CD4-positive, alpha-beta T cell treated with Interferon gamma for 1 hour (primary cell): ENCODE measurements at places on chromosomes 11 and 22.

GRCh38 chr11:73585834-73586575 is 11.9 kb downstream of the FAM168A start:
- no peak for DNase-seq

DNA sequence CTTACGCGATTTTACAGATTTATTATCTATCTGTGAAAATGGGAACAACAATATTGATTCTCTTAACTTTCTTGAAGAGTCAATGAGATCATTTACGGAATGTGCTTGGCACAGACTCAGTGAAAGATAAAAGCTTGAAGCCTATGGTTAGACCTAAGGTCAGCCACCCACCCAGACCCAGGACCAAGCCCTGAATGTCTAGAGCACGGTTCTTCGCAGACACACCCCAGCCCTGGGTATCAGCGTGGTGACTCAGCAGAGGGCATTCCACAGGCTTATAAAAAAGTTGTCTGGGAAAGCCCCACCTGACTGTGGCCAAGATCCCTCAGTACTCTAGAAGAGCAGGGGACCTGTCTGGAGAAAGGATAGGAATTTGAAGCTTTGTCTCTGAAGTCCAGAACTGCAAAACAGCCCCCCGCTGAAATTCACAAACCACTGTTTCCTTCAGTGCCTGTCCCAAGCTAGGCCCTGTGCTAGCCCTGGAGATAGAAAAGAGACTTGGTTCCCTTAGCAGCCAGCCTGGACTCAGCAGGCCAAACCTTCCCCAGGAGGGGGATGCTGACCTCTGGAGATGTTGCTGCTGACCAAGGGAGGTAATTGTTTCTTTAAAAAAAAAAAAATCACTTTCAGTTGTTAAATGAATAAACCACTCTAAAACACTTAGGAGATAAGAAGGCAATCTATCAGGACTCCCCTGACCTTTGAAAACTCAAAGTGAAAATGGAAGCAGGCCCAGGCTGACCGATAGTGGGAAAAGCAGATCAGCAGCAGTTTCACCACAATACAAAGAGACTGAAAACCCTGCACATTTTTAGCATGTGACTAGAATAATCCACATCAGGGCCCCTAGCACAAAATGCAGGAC is 114.0 kb downstream of the ABTB2 start:
- no peak for DNase-seq

DNA sequence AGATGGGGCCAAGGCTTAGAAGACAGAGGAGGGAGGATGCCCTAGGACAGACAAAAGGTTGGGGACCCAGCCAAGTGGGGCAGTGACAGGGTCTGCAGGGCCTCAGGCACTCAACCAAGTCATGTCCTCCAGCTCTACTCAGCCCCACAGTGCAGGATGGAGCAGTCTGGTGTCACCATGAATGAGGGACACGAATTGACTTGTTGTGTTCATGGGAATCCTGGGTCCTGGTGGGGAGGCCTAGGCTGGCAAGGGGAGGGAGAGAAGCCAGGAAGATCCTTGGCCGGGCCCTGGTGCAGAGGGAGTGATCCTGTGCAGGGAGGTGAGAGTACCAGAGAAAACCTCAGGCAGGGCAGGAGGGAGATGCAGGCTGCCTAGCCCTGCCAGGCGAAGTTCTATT is 12.0 kb downstream of the P2RY6 start:
- DNase-seq, result no peak

- DNase-seq, result no peak
These were observed at the start of gene OOSP2 for GRCh38 chr11:60040109-60040508. Gene OOSP2, plus strand, starts transcription at chr11:60040409. Its CDS starts 51 bp downstream, at chr11:60040460.

DNA sequence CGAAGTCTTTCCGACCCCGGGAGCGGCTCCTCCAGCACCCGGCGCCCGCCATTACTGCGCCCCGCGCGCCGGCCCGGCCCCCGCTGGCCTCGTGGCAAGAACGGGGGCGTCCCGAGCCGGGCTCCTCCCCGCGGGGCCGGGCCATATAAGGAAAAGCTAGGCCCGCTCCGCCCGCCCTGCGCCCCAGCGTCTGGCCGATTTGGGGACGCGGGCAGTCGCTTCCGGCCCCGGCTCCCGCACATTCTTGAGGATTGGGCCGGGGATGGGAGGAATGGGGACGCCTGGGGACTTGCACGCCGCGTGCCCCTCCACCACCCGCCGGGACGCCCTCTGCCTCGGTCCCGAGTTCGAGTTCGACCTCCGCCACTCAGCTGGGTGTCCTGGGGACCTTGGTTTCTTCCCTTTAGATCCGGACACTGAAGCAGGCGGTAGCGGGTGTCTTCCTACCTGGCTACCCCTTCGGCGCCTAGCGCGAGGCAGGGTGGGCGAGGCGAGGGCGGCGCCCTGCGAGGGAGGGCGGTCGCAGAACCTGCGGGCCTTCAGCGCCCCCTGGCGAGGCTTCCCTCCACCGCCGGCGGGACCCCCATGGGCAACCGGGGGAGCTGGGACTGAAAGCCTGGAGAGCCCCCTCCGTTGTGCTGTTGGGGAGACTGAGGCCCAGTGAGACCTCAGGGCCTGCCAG is 3.8 kb downstream of the SMTN start:
- peak; percentile 80 for DNase-seq

- no peak for DNase-seq
These were observed 118.9 kb downstream of the CACNA1I start for GRCh38 chr22:39689421-39689820.

GRCh38 chr22:28812516-28812915 is 12.1 kb upstream of the XBP1 start:
- DNase-seq, result no peak

- no peak for DNase-seq
These were observed 70.2 kb upstream of the PPARA start for GRCh38 chr22:46079861-46080821.

DNA sequence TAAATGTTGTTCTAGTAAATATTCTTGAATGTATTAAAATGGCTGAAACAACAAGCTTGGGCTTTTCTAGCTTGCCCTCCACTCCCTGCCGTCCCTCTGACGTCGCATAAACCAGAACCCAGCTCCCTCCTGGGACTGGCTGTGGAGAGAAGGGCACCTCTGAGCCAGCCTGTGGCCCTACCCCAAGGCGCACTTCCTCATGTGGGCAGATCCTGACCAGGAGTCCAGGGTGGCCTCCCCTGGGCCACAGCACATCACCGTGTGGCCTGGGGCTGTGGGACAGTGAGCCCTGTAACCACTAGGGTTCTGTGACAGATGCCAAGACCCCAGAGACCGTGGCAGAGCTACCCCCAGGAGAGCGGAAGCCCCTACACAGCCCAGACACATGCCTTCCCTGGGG is 10.2 kb upstream of the ADORA2A start:
- no peak for DNase-seq

GRCh38 chr11:129282634-129283033 is 90.5 kb upstream of the ARHGAP32 start:
- no peak for DNase-seq

- DNase-seq, result no peak
These were observed 4.3 kb upstream of the CHID1 start for GRCh38 chr11:914747-915501.

DNA sequence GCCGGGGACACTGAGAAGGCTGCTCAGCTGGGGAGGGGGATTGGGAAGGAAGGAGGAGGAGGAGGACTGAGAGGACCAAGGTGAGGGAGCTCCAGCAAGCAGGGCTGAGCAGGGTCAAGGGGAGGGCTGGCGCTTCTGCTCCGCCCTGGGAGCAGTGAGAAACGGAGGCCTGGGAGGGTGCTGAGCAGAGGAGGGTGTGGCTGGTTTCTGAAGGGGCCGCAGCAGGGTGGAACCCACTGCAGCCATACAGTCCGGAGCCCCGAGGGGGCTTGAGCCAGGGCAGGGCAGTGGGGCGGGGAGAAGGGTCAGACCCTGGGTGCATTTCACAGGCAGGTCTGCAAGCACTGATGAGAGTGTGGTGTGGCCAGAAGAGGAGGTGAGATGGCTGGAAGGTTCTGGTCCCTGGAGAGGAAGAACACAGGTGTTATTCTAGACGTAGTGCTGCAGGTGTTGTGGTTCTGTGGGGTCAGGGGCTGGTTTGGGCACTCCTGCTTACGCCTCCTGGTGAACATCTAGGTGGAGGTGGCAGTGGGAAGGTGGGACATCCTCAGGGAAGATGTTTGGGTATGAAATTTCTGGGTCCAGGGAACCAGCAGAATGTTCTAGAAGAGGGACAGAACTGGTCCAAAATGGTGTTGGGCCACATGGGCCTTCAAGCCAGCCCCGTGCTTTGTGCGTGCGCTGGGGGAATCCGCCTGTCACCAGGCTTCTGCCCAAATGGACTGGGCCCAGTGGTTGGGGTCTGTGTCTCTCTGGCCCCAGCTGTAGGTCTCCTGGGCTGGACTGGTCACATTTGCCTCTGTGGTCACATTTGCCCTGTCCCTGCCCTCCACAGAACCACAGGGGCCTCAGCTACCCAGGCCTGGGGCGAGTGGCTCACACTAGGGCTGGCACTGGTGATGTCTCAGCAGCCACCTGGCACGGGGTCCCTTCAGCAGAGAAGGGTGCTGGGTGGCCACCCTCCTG is 714.7 kb downstream of the BRD1 start:
- no peak for DNase-seq

GRCh38 chr11:79949574-79949973 is 508.7 kb upstream of the TENM4 start:
- no peak for DNase-seq

DNA sequence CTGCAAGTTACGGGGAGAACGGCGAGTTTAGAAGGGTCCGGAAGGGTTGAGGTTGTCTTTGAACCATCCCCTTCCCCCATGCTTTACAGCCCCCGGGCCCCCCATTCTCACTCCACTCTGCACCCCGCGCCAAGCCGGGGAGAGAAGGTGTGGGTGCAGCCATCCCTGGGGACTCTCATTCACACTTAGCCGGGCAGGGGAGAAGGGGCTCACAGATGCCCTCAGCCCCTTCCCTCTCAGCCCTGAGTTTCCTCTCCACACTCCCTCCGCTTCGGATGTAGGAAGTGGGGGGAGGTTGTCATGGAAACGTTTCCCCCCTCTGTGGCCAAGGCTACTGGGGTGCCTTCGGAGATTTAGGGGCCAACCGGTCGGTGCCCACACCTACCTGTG is 334 bp downstream of the CADM1 start:
- no peak for DNase-seq

- no peak for DNase-seq
These were observed 1.7 kb upstream of the FDX1 start for GRCh38 chr11:110428040-110428439.

DNA sequence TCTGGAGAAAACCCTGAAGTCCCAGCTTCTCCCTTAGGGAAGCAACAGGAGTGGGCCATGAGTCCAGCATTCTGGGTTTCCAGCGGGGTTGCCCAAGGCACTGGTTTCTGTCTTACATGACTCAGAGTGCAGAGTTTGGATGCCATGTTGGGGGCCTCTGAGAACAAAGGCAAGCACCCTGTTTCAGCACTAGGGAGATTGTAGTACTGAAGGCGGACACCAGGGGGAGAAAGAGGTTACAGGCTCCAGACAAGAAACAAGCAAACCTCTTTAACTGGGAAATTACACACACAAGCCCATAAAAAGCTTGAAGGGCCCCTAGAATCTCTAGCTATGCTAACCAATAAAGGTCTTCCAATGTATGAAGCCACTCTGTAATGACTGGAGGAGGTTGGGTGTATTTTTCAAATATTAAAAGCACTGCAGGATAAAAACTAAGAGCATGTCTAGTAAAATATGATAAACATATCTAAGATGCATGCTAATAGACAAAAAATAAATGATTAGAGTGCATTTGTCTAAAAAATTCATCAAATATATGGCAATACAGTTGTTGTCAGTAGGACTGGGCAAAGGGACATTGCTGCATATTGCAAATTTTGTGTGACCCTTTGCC is 7.1 kb downstream of the MS4A6E start:
- peak; percentile 49 for DNase-seq

- no peak for DNase-seq
These were observed 30.4 kb downstream of the CYTH4 start for GRCh38 chr22:37312549-37313183.

GRCh38 chr22:17787716-17788330 is 13.6 kb upstream of the BID start:
- DNase-seq, result no peak

DNA sequence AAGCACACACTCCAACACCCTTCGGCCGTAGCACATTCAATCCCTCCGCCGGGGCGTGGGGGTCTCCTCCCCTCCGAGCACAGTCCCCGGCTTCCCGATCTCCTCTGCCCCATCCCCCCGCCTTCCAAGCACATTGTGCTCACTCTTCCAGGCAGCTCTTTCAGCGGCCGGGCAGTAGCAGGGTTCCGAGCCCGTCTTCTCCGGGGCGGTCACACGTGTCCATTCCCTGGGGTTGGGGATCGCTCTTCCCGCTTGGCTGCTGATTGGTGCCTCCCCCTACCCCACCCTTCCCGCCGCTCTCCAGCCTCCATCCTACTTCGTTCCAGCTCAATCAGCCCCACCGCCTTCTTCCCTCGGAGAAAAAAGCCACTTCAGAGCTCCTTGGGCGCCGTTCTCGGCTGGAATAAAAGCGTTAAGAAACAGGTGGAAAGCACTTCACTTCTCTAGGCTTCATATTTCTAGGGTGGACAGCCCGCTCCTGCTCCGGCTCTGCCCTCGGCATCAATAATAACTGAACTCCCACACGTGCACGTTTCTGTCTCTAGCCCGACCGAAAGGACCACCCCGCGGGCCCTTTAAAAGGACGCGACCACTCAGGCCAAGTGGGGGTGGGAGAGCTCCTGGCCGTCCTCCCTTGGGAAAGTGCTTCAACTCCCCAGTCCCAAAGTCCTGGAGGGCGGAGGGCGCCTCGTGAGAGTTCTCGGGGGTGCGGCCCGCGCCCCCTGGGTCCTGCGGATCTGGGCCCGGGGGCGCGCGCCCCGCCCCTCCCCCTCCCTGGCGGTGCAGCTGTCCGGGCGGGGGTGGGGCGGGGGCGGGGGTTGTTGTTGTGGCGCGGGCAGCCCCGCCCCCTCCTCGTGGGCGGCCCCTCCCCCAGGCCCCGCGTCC is 464 bp upstream of the CECR2 start:
- no peak for DNase-seq

GRCh38 chr22:35421121-35421520 is 21.2 kb downstream of the MCM5 start:
- no peak for DNase-seq

DNA sequence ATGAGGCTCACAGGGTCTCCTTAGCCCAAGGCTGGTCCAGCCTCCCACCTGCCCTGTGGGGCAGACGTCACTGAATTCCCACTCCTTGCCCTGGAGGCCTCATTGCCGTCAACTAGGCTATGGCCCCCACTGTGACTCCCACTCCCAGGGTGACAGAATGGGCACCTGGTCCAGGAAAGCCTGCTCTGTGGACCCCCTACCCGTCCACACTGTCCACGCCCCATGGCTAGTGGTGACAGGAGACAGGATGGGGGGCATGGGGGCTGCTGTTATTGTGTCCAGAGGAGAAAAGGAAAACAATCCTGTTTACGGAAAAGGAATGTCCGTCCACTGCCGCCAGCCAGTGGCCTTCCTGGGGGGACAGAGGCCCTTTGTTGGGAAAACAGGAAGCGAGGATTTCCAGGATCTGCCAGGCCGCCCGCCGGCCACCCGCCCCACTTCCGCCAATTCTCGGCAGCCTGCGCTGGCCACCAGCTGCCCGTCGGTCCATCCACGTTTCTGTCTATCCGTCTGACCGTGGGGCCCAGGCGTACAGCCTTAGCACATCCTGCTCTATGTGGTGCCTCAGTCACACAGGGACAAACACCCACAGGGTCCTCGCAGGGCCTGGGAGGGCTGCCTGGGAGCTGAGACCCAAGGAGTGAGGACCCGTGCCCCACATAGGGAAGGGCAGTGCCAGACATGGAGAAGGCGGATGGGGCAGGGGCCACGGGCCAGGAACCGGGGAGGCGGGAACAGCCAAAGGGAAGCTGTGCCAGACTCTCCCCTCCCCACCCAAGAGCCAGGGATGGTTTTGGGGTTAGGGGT is 19.5 kb downstream of the CRELD2 start:
- DNase-seq, result no peak

GRCh38 chr11:94910779-94911178 is 62.6 kb downstream of the CWC15 start:
- DNase-seq, result no peak
